Right ventricle myocardium superior (tissue), 1 donor: ENCODE measurements at places on chromosomes 7 and 10.

- DNase-seq = no peak
Observed at GRCh38 chr10:7345717-7346116, 65.1 kb downstream of the SFMBT2 start.

DNA sequence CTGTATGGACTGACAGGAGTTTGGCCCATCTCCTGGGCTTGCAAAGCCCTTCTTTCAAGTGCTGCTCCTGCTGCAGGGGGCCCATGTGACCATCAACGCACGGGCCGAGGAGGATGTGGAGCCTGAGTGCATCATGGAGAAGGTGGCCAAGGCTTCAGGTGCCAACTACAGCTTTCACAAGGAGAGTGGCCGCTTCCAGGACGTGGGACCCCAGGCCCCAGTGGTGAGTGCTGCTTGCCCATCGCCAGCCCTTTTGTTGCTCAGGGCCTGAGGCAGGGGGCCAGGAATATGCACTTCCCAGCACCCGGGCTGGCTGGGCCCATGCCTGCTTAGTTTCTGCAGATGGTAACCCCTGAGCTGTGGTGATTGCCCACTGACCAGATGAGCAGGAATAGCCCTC, 8.7 kb downstream of the PGAM2 start:
- DNase-seq = no peak

GRCh38 chr10:52779541-52780390, 7.2 kb upstream of the MBL2 start:
- DNase-seq = peak; percentile 68

DNA sequence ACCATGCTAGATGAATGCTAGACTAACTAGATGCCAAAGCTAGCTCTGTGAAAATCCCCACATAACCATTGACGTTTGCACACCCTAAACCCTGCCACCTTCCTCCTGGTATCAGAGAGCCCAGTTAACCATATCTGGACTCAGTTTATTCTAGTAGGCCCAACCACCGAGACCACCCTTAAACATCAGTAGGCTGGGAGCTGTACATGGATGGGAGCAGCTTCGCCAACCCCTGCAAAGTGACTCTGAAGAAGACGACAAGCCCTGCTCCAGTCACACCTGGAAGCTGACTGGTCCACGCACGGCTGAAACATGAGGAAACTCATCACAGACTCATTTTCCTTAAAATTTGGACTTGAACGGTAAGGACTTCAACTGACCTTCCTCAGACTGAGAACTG, 4.4 kb upstream of the CYREN start:
- DNase-seq = no peak

- DNase-seq = no peak
Observed at GRCh38 chr10:96283351-96283750, 12.0 kb upstream of the BLNK start.

- DNase-seq = no peak
Observed at GRCh38 chr7:1881946-1882345, 211.9 kb downstream of the ELFN1 start.

DNA sequence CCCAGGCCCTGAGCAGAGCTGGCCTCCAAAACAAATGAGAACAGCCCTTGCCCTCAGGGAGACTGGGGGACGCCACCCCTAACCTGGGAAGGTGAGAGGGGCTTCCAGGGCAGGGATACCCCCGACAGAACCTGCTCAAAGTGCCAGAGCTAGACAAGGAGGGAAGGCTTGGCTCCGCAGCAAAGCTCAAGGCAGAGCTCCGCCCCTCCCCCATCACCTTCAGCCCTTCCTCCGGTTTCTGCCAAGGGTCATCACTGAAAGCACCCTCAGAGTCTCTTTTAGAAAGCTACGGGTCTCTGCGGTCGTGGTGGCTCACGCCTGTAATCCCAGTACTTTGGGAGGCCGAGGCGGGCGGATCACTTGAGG, 73.4 kb upstream of the CUX1 start:
- DNase-seq = no peak

DNA sequence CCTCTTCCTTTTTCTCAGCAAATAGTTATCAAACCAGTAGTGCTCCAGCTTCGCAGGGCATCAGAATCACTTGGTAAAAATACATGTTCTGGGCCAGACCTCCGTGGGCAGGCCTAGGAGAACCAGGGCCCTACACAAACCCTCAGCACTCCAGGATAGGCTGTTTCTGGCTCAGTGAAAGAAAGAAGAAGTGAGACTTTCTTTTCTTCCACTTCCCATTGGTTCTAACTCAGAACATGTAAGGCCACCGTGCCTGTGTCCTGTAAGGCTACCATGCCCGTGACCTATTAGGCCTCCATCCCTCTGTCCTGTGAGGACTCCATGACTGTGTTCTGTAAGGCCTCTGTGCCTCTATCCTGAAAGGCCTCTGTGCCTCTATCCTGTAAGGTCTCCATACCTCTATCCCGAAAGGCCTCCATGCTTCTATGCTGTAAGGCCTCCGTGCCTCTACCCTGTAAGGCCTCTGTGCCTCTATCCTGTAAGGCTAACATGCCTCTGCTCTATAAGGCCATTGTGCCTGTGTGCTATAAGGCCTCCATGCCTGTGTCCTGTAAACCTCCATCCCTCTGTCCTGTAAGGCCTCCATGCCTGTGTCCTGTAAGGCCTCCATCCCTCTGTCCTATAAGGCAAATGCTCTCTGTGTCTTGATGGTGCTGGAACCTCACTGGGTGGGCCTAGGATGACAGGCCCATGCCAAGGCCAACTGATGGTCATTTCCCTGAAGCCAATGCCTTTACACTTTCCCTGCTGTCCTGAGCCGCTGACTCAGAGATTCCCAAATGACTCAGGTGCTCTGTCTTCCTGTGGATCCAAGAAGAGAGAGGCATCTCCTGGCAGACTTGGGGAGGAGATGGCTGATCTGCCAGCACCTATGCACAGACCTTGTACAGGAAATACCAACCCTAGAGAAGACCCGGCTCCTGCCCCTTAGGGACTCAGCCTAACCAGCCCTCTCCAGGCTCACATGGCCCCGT, 96.6 kb upstream of the CACUL1 start:
- DNase-seq = no peak

GRCh38 chr7:135650831-135651573, 11.3 kb upstream of the STMP1 start:
- no peak for DNase-seq

DNA sequence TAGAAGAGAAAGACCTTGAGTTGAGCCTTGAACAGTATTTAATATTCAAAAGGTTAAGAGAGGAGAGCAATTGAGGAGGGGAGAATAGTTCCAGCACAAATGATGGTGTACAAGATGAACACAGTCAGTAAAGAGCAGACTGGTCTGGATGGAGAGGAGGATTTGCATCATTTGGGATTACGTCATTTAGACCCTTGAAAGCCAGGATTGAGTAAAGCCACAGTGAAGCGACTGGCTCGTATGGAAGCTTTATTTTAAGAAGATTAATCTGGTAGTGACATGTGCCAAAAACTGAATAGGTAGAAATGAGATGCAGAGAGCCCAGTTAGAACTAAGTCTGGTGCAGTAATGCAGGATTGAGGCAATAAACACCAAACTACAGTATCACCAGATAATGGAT, 52.6 kb downstream of the TRUB1 start:
- no peak for DNase-seq

DNA sequence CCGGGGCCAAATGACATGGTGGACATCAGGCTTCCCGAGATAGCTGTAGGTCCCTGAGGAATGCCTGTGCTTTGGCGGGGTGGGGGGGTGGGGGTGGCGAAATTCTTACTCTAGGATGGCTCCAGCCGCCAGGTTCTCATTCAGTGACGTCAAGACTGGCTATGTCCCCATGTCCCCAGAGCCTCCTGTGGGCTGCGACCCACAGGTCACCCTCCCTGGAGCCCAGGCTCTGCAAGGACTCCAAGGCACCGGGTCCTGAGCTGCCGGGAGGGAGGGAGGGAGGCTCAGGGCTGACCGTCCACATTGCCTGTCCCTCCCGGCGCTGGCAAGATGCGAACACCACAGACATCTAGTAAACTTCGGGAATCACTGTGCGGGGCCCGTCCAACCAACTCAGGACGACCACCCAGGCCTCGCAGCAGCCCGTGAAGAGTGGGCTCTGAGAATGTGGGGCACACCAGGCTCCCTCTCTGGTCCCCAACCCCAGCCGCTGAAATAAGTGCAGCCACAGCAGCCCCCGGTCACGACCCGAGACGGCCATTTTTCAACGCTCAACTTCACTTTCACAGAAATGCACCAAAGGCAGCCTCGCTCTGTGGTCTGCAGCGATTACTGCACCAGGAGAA, 12.6 kb downstream of the GPR146 start:
- DNase-seq = no peak

DNA sequence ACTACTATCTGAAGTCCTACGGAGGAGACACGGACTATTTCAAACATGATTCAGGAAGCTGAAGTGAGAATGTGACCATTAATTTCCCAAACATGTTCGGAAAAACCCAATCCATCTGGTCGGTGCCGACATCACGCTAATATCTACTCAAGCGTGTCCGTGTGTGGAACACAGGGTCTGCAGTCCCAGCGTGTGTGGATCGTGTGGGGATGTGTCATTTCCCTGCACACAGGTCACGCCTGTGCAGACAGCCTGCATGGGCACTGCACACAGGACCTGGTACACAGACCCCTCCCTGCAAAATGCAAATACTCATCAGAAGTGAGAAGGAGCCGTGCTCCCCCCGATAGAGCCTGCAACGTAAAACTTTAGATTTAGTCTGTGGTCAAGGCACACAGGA, 57.8 kb downstream of the CARD11 start:
- no peak for DNase-seq

DNA sequence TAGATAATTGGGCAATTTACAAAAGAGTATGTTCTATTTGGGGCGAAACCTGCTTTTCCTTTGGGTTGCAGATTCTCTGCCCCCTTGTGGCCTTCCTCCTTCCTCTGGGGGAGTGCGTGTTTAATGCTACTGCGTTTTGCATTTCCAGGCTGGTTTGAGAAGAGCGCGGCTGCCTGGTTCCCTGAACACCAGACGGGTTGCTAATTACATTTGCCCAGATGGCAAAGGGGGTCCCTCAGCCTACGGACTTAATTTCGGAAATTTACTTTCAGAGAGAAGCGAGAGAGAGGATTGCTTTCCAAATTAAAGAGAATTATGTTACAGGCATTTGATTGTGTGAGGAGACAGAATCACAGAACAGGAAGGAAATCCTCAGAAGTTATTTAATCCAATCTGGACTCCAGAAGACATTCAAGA, 91.9 kb upstream of the JAZF1 start:
- peak; percentile 52 for DNase-seq

DNA sequence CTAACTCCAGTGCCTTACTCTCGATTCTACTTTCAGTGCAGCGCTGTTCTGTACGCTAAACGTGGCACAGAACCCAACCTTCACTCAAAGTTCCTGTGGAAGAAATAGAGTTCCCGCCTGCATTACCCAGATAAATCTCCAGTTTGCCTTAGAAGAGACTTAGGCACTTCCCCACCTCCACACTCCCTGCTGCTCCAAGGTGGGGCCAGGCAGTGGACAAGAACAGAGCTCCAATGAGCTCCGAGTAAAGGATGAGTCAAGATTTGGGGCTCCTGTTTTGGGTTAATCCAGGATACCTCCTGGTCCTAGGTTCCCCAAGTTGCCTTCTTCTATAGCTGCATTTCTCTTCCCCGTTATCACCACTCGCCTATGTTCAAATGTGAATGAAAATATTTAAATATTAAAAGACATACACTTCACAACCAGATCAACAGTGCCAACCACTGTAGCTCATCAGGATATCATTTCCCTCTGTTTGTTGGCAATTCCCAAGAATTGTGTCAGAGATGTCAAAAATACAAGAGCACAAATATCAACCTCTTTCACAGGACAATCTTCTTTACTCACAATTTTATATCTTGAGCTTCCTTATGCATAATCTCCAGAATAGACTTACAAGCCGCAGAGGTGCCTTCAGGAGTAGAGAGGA, 48.0 kb downstream of the MALSU1 start:
- DNase-seq = no peak
